ENCODE measurements at places on chromosomes 2 and 18.

- DNase-seq = no peak
Measured at GRCh38 chr2:200221055-200221955, 85.2 kb upstream of the SPATS2L start.

DNA sequence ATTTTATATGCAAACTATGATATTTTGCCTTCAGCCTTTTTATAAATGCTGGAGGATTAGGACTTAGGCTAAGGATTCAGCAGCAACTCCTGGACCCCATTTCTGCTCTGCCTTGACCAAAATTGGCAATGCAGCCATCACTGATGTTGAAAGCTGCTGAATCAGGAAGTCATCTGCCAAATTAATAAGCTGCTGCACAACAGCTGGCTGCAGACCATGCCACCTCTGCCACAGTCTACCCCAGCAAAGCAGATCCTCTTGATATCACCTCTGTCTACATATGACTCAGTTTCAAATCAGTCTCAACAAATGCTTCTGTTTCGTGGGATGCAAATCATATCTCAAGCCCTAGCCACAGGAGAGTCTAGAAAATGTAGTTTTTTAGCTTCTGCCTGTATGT, 7.1 kb upstream of the SOS1 start:
- peak; percentile 39 for DNase-seq

DNA sequence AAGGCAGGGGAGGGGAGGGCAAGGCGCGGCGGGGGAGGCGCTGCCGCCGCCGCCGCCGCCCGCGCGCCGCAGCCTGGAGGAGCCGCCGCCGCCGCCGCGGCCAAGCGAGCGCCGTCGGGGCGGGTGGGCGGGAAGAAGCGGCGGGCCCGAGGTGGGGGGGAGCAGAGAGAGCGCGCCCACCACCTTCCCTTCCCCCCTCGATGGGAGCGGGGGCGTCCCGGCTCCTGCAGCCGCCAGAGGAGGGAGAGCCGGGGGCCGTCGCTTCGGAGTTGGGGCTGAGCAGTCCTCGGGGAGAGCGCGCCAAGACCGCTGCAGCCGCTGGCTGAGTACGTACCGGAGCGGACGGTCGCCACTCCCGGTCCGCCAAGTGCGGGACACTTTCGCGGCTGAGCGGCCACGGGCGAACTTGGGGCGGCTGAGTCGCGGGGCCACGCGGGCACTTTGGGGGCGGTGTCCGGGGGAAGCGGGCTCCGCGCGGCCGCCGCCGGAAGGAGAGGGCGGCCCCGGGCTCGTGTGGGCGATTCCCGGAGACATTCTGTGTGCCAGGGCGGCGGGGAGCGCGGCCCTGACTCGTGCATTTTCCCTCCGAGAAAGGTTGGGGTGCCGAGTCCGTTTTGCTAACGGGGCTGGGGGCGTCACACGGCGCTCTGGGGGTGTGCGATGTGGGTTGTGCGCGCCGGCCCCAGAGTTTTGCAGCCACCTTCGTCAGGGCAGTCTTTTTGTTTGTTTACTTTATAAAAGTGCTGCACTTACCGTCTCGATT, at the start of gene NAB1:
Gene NAB1 (plus strand): TSS at position 49 of the 763 bp plus-strand sequence. CDS start 10,094 bp downstream, outside the sequence.
- DNase-seq = peak; percentile 57

- no peak for DNase-seq
Measured at GRCh38 chr2:127645395-127646291, at the start of gene GPR17. TSS of gene GPR17 (plus strand) at chr2:127646153. CDS start at chr2:127650736, 4,583 bp downstream.

DNA sequence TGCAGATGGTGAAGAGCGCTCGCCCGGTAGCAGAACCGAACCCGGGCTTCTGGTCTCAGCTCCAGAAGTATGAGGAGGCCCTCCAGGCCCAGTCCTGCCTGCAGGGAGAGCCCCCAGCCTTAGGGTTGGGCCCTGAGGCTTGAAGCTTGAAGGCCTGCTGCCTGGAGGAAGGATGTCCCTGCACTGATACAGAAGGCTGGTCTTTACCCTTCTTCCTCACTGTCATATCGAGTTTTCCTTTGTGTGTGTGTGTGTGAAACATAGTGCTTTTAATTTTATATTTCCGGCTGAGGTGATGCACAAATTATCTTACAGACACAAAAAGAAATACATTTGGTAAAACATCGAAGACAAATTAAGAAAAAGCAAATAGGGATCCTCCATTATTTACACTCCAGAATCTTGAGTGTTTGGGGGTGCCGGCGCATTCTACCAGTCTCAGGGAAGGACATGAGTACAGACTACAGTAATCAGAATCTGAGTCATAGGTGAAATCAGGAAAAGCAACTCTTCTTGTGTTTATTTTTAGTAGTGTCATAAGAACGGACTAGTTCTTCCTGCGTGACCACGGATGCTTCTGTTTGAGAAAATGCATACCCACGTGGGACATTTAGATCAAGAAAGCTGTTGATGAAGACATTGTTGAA, 1.3 kb downstream of the DUSP28 start:
- no peak for DNase-seq

DNA sequence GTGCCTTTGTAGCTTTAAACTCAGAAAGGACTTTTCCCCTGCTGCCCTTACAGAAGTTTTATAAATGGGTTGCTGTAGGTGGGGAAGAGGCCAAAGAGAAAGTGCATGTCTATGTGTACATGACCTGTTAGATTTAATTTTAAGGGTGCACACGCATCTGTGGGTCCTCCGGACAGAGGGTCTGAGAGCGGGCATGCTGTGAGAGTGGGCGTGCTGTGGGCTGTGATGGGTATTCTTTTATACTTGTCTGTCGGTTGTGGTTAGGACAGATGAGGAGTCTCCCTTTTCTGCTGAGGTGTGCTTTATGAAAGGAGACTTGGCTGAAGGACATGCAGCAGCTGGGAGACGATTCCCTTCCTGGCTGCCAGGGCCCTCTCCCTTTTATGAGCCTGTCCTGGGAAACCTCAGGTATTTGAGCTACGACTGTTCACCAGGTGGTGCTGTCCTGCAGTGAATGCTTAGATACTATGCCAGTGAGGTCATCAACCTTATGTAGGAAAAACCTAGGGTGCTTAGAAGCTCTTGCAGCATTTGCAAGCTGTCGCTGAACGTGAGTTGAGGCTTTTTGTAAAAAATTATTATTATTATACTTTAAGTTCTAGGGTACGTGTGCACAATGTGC, 67.5 kb downstream of the TANC1 start:
- DNase-seq = no peak

DNA sequence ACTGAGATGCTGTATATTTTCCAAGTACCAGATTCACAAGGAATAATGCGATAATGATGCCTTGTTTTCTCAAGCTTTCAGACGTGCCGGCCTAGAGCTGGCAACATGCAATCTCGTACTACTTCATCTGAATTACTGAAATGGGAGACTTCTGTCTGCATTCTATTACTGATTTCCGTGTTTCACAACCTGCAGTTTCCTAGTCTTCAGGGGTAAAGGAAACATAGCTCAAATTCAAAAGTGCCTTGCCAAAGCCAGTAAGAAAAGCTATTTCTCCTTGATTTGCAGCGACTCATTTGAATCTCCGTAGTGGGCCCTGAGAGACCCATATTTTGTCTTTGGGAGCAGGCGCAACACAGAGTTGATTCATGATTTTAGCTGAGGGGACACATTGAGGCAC, 289.0 kb downstream of the CNTNAP5 start:
- no peak for DNase-seq

DNA sequence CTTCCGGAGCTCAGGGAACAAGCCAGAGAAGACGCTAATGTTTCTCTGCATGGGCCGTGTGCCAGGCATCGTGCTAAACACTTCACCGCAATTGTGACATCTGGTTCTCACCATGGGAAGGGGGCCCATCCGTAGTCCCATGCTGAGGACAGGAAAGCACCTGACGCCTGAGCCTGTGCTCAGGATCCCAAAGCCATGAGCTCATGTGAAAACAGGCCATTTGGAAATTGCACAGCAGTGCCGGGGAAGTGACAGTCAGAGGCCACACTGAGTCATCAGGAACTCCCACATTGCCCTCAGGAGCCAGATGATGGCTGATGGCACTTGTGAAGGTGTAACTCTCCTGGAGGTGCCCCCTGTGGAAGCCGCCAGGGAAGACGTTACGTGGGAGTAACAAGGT, 141.0 kb downstream of the INHBB start:
- DNase-seq = no peak

DNA sequence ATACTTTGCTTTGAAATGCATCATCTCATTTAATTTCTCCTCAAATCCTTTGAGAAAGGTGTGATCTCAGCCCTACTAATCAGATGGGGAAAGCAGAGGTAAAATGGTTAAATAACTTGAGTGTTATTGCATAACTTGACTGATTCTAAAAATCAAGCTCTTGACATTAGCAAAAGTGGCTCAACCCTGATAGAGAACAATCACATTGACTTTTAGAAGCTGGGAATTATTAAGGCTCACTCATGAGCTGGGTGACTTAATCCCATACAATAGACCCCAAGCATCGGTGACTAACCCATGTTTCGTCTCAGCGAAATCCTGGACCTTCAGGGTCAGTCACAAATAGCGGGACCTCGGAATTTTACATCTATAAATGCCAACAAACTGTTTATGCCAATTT, 378.9 kb downstream of the NBAS start:
- DNase-seq = no peak

GRCh38 chr2:241323778-241324177, 8.1 kb downstream of the SEPTIN2 start:
- no peak for DNase-seq

DNA sequence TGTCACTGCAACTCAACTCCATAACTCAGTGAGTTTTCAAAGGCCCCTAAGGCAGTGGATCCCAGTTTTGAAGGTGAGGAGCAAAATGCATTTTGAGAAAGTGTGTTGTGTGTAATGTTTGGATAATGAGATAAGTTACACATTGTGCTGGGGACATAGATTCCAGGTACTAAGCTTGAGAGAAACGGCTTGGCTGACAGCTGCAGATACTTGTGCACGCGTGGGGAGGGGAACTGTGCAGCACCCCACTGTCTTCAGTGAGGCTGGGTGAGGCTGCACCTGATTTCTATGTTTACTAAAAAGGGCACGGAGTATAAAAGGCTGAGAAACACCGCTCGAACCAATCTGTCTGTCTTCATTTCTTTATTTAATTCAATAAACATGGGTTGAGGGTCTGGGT, 254.0 kb upstream of the COPS8 start:
- DNase-seq = no peak

DNA sequence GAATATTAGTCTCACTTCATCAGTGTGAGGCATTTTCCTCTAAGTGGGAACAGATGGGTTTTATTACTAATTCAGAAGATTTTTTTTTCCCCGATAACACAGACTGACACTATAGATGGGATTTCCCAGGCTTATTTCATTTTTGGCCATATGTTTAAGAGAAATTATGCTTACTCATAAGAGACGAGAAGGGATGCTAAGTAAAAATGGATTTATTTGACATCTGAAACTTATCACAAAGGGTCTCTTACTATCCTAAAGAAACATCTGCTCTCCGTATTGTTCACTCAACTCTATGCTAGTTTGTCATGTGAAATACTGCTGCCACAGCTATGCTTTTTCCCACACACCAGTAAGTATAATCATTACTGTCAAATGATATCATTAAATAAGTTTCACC, 1476.3 kb downstream of the LRP1B start:
- no peak for DNase-seq

DNA sequence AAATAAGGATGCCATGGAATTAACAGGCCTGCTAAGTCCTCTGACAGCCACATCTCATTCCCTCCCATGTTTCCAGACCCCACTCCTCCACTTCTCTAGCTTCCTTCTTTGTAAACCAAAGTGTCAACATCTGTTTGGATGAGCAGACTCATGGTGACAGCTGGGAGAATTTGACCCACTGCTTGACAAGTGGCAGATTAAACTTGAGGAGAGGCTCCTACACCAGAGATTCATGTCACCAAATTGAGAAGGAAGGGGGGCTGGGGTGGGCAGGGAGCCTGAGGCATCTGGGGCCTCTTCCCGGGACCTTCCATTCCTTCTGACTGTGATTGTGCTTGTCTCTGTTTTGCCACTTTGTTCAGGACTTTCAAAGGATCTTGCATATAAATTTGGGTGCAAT, 41.0 kb upstream of the IGFBP5 start:
- DNase-seq = no peak

DNA sequence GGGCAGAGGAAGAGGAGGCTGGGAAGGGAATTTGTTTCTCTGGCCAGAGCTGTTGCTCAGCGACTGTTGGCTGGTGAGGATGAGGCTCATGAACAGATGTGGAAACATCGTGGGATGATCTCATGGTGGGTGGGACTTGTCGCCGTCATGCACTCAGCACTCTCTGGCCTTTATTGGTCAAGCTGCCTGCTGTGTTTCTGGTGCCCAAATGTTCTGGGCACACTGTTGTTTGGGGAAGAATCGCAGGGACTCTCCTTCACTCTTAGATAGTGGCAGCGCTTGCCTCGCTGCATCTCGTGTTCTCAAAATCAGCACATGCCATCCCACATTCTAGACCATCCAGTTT, 145.6 kb downstream of the AGAP1 start:
- no peak for DNase-seq

- no peak for DNase-seq
Measured at GRCh38 chr18:34357944-34358580, 133.3 kb upstream of the NOL4 start.

DNA sequence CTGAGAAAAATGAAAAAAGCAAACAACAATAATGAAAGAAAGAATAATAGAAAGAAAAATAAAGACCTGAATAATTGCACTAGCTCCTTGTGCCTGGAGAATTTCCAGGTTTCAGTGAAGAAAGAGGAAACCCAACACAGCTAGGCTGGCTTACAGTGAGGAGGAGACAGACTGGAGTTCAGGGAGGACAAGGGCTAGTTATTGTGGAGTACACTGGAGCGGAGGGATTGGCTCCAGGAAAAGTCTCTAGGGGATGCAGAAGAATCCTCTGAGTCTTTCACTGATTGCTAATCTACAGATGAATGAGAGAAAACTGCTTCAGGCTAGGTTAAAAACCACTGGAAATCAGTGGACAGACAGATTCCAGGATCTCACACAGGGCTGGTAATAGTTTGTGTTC, 163.6 kb upstream of the RBMS1 start:
- no peak for DNase-seq

- DNase-seq = no peak
Measured at GRCh38 chr2:134736167-134736880, 17.5 kb upstream of the TMEM163 start.

- DNase-seq = no peak
Measured at GRCh38 chr18:9642799-9643462, 28.6 kb upstream of the PPP4R1 start.

Data from CD8-positive, alpha-beta T cell (primary cell).